ENCODE measurements at places on chromosomes 3 and 15.

DNA sequence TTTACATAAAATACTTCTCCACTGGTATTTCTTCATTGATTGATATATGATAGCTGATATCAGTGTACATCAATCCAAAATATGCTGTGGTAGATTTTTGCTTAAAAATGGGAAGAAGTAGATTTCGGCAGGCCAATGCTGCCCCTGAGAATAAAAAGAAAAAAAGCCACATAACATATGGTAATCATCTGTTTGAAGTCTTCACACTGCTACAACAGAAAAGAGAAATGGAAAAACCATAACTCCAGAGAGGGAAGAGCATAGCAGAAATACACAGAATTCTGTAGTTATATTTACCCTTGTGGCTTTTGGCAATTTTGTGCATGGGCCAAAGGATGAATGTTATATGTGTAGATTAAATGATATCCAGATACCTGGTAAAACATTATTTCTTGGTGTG lies 143.1 kb upstream of the KCNMB2 start:
- DNase-seq: no peak

DNA sequence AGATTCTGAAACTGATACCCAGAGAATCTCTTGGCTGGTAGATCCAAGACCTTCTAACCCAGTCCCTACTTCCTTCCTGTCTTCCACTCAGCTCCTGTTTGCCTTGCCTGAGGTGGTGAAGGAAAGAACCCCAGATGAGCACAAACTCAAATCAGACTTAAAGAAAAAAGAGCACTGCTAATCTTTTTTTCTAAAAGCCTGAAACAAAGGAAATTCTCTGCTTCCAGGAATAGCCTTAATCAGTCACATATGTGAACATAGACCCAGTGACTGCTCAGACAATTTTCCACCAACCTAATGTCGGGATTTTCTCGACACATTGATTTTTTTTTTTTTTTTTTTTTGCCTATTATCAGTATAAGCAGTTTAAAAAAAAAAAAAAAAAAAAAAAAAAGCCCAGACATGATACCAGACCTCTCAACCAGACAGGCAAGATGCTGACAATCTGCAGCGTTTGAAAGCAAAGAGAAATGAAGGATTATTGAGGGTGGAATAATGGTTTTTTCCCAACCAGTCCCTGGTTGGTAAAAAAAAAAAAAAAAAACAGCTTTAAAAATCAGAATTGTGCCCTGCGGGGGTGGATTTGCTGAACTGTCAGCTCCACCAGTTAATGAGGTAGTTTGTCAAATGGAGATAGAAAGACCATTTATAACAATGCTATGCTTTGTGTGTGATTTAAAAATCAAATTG lies 256.8 kb upstream of the RARB start:
- DNase-seq: no peak

- no peak for DNase-seq
Observed at GRCh38 chr15:81189583-81190283, 6.9 kb upstream of the IL16 start.

DNA sequence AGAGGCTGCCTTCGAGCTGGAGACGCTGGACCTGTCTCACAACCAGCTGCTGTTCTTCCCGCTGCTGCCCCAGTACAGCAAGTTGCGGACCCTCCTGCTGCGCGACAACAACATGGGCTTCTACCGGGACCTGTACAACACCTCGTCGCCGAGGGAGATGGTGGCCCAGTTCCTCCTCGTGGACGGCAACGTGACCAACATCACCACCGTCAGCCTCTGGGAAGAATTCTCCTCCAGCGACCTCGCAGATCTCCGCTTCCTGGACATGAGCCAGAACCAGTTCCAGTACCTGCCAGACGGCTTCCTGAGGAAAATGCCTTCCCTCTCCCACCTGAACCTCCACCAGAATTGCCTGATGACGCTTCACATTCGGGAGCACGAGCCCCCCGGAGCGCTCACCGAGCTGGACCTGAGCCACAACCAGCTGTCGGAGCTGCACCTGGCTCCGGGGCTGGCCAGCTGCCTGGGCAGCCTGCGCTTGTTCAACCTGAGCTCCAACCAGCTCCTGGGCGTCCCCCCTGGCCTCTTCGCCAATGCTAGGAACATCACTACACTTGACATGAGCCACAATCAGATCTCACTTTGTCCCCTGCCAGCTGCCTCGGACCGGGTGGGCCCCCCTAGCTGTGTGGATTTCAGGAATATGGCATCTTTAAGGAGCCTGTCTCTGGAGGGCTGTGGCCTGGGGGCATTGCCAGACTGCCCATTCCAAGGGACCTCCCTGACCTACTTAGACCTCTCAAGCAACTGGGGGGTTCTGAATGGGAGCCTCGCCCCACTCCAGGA lies 21.1 kb downstream of the NRROS start:
- no peak for DNase-seq

DNA sequence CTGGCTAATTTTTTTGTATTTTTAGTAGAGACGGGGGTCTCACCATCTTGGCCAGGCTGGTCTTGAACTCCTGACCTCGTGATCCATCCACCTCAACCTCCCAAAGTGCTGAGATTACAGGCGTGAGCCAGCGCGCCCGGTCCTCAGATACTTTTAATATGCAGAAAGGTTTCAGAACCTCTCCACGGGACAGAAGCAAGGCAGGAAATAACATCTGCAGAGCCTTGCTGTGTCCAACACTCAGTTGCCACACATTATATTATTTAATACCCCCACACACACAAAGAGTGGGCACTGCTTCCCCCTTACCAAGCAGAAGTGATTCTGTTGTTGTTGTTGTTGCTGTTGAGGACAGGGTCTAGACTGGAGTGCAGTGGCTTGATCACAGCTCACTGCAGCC lies 28.0 kb downstream of the OSBPL10 start:
- DNase-seq: no peak

DNA sequence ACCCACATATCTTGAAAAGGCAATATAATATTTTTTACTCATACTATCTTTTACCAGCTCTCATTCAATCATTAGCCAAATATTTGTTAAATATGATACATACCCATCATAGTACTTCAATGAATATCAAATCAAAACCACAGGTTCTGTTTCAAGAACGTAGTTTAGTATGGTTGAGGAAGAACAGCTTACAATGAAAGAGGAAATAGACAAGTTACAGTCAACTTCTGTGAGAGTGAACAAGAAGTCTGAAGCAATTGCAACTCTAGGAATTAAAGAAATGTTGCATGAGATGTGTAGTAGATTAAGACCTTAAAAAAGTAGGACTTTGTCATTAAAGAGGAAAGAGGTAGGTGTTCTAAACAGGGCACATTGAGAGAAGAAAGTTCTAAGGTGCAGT lies 9.3 kb downstream of the BCHE start:
- no peak for DNase-seq

DNA sequence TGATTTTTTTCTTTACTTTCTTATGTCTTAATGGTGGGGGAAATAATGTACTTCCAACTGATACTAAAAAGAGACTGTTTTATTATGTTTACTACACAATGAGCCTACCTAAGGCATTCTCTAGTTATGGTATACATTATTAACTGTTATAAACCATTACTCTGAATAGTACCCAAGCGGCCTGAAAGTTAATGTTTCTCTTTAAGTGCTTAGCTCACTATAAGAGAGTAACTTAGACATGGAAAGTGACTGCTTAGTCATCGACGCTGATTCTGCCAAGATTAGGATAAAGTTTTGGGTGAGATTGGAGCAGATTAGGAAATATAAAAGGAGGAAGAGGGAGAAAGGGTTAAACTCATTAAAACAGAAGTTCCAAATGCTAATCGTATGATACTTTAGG lies 365.0 kb downstream of the NLGN1 start:
- no peak for DNase-seq

DNA sequence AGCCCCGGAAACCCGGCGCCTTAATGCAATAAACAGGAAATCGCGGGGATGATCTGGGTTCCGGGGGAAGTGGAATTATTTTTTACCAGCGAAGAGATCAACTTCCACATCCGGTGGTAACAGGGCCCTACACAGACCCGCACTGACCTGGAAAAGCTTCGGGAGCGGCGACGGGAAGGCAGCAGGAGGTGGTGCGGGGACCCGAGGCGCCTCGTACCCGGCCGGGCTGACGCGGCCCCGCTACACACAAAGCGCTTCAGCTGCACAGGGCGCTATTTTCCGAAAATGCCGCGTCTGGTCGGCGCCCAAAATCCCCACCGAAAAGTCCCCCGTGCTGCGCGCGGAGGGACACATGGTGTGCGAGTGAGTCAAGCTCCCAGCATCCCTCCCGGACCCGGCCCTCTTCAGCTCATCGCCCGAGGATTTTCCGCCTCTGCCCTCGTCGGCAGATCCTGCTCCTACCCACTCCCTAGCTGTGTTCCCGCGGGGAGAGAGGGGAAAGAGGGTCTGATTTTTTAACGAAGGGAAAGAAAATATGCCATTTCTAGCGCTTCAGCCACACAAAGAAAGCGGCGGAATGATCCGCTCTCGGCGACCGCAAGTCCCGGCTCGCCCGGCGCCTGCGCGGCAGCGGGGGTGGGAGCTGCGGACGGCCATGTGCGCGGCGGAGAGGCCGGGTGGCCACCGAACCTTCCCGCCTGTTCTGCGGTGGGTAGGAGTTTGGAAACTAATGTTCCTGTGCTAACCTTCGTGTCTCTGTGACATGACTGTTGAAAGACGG lies at the start of gene GABPB1:
GABPB1 (minus strand) TSS at position 361 of the 781 bp plus-strand sequence. CDS start 45,400 bp downstream, outside the sequence.
- peak; percentile 79 for DNase-seq

DNA sequence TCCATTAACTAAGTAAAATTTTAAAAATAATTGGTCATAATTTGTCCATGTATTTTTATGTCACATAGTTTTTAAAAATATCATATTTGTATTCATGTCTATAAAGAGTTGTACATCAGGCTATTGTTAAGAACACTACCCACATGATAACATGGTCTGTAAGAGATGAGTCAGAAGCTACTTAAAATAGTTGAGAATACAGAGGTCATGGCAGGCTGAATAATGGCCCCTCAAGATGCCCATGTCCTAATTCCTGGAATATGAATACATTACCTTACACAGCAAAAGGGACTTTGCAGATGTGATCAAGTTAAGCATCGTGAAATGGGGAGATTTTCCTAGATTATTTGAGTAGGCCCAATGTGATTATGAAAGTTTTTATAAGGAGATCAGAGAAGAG lies 782.9 kb upstream of the GOLIM4 start:
- DNase-seq: no peak

DNA sequence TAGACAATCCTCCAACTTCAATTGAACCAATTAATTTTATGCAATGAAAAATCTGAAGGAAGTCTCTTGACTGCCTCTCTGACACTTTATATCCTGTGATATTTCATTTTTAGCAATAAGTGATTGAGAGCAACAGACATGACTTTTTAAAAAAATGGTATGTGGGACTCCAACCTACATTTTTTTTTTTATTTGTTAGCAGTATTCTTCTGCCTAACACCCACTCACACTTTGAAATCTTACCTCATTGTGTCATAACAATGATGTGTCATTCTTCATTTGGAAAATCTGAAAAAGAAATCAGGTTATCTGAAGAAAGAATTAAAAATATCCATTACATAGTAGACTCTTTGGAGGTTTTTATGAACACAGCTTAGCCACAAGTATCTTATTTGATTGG lies 541.3 kb upstream of the KCNMB2 start:
- DNase-seq: no peak

DNA sequence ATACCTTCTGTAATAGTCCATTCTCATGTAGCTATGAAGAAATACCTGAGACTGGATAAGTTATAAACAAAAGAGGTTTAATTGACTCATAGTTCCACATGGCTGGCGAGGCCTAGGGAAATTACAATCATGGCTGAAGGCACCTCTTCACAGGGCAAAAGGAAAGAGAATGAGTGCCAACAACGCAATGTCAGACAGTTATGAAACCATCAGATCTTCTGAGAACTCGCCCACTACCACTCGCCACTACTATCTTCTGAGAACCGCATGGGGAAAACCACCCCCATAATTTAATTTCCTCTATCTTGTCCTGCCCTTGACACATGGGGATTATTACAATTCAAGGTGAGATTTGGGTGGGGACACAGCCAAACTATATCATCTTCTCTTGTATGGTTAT lies 406.8 kb upstream of the CBLB start:
- DNase-seq: no peak

DNA sequence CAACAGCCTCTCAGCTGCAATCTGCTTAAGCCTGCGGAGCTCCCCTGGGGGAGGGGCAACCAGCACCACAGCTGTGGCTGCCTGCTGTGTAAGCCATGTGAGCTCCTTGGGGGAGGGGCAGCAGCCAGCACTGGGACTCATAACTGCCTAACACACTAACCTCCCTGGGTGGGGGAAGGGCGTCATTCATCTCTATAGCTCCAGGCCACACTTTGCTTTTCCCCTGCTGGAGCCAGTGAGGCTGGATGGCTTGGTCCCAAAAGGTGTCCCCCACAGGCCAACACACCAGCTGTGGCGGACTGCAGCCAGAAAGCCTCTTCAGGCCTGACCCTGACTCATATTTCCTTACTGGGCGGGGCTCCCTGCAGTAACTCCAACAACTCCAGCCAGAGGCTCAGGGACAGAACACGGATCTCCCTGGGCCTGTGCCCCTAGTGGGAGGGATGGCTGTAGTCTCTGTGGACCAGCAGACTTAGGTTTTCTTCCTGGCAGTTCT lies 129.8 kb downstream of the PPM1L start:
- no peak for DNase-seq

Data from T-helper 9 cell (primary cell).